ENCODE measurements at places on chromosomes 6 and 20.

DNA sequence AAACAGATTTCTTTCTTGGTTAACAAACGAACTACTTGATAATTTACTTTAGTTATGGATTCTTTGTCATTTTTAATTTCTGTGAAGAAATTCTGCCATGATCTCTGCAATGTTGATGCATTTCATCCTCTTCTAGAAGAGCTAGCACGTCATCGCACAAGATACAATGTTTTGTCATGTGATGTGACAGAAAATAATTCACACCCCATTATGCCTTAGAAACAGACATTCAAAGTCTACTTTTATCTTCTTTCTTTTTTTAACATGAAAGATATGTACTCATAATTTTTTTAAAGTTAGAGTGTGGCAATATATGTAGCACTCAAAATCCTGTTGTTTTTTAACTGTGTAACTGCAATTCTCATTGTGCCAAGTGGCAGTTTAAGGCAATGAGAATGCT, 39.6 kb upstream of the NELFCD start:
- no peak for DNase-seq

DNA sequence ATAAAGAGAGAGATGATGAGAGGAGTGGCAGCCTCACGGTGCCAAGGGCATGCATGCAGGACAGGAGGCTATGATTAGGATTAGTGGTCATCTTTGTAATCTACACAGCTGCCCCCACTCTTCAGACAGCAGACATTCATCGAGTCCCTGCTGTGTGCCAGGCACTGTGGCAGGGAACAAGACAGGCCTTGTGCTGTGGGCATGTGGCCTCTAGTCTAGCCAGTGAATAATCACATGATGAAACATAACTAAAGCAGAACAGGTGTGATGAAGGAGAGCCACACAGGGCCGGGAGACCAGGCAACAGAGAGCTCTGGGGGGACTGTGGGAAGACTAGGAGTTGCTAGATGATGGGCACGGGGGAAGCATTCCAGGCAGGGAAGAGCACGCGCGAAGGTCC, 22.2 kb downstream of the TOX2 start:
- DNase-seq = no peak

DNA sequence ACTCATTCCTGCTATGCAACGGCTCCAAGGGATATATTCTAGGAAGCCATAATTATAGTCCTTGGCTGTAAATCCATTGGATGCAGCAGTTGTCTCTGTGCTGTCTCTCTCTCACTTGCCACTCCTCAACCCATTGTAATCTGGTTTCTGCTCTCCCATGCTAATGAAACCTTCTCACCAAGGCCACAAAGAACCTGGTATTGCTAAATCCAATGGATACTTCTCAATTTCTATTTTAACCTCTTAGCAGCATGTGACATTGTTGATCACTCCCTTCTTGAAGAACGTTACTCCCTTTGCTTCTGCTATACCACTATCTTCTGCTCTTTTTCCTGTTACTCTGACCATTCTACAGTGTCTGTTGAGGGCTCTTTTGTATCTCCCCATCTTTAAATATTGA, 39.8 kb upstream of the GCLC start:
- DNase-seq = no peak

GRCh38 chr20:22404419-22405170, 179.8 kb downstream of the FOXA2 start:
- DNase-seq = no peak

- no peak for DNase-seq
These were observed 1.3 kb downstream of the TRIM26 start for GRCh38 chr6:30211899-30212298.

DNA sequence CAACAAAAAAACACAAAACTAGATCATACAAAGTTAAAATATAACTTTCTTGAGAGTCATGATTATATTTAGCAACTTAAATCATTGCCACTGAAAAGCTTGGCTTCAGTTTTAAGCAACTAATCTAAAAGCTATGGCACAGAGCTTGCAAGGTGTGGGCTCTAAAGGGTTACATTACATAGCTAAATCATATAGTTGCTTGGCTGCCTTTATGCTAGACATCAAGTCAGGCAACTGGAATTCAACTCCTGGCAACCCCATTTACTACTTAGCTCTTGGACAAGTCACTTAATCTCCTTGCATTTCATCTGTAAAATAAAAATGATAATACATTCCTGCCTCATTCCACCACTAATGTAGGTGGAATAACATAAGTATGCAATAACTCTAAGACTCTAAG, 40.9 kb upstream of the GCM1 start:
- DNase-seq = no peak

DNA sequence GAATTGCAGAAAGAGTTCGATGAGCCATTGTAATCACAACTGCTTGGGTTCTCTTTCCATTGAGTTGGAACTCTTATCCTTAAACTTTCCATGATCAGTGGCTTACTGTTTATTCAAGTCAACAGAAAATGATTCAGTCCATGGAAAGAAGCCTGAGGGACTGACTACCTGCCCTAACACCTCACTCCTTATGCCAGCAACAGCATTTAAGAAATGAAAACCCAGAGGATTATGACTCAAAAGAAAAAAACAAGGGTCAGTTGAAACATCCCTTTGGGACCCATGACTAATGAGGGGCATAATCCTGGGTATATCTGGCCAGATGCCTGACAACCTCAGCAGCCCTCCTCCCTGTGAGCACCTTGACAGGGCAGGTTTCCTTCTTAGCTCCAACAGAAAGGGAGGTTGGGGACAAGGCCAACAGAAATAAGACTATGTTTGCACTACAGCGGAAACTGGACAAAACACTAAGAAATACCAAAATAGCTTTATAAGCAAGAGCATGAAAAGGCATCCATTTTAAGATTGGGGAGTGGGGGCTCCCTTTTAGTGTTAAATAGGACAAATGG, 106.7 kb downstream of the MAP3K5 start:
- DNase-seq = no peak

- no peak for DNase-seq
These were observed 104.9 kb downstream of the SLX4IP start for GRCh38 chr20:10539818-10540553.

DNA sequence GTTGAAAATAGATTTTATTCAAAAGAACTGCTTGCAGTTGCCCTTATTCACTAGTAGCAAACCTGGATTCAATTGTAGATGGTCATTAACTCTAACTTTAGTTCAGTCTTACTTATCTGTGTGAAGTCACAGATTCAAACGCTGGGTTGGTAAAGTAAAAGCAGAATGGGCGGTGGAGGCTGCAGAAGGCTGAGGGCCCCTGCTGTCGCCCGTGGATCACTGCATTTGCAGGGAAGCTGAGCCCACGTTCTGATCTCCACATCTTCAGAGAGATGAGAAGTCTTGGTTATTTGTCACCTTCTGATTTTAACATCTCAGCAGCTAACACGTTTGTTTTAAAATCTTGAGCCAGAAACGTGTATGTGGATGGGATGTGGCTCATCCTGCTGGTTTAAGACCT, 75.1 kb downstream of the SNX9 start:
- peak; percentile 45 for DNase-seq

DNA sequence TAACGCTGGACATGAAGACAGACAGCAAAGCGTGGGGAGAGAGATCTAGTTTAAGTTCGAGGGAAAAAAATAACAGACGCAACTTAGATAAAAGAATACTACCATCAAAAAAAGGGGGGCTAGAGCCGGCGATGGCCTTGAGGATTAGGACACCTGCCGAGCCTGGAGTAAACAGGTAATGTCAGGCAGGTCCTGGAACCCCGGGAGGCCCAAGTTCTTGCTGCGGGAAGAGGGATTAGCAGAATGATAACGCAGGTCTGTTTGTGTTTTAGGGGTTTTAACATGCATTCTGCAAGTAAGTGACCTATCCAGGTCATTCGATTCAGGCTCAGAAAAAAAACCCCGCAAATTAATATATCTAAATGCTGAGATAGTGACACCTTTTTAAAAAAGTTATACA, 754 bp upstream of the TMEM170B start:
- DNase-seq = no peak

DNA sequence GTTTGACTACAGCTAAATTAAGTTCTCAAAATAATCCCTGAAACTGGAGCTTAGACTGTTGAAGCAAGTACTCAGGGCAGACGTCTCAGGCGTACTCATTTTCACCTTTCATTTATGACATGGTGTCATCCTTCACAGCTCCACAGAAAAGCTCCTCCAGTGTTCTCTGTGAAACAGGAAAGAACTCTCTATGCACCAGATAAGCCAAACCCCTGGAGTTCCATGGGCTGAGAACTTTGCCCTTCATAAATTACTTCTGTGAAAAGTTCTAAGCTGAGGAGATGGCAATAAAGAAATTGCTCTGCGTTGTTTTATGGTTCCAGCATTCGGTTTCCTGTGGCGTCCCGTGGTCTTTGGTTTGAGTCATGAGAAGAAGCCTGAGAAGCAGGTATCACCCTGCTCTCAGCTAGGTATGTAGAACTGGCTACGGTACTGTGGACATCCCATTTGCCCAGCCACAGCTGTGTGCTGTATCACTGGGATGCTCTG, 20.2 kb upstream of the RREB1 start:
- peak; percentile 19 for DNase-seq

GRCh38 chr20:14696937-14697336, 359.5 kb upstream of the FLRT3 start:
- no peak for DNase-seq

DNA sequence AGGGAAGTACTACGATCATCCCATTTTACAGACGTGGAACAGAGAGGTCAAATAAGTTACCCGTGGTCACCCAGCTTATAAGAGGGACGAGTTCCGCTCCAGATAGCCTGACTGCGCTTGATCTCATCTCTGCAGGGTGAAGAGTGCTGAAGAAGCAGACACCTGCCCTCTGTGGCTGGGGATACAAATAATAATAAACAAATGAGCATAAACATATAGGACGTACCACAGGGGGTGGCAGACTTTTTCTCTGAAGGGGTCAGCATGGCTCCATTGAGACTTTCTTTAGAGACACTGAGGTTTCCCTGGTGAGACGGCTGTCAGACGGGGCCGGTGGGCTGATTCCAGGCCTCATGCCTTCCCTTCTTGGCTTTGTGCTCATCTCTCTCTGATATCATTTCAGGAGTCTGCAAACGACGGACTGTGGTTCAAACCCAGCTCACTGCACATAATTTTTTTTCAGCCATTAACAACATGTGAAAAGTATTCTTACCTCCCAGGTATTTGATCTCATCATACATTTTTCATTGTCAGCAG, 47.1 kb downstream of the IRF4 start:
- no peak for DNase-seq

DNA sequence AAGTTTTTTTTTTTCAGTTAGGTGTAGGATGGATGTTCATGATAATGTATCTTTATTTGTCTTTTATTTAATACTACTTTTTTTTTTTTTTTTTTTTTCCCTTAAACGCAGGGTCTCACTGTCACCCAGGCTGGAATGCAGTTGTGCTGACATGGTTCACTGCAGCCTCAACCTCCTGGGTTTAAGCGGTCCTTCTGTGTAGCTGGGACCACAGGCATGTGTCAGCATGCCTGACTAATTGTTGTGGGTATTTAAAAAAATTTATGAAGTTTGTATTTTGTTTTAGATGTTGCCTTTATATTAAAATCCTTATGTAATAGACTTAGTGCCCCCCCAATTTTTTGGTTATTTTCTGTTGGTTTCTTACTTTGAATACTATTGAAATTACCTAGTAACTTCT, 42.6 kb downstream of the NCOA3 start:
- no peak for DNase-seq

- no peak for DNase-seq
These were observed 290.8 kb downstream of the THBS2 start for GRCh38 chr6:168962886-168963285.

DNA sequence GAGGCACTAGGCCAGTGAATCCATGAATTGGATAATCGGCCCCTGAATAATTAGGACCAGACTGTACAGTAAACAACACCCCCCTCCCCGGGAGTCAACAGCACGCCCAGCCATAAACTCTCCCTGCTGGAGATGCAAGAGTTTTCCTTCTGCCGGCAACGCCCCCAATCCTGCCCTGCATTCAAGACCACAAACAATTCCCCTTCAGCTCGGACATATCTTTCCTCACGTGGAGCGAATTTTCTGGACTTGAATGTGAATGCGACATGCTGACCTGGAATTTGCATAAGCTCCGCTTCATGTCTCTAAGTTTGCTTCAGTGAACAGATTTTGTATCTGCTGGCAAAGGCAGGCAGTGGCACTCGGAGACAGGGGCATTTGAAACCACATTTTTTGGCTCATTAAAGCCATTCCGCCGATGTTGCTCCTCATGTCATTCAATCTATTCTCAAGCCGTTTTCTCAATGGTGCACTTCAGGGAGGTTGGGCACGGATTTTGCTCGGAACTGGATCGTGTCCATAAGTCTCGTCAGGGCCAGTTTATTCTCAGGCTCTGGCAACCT, 38.0 kb upstream of the GMPR start:
- no peak for DNase-seq

DNA sequence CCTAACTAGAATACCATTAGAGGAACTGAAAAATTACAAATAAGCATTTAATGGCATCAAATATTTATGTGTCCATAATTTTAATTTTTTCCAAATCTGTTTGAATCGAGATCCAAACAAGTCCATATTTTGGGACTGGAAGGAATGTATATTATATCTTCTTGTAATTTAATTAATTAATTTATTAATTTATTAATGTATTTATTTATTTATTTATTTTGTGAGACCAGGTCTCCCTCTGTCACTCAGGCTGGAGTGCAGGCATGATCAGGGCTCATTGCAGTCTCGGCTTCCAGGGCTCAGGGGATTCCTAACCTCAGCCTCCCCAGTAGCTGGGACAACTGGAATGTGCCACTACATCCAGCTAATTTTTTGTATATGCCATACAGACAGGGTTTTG, 453.6 kb downstream of the PRKN start:
- DNase-seq = no peak

DNA sequence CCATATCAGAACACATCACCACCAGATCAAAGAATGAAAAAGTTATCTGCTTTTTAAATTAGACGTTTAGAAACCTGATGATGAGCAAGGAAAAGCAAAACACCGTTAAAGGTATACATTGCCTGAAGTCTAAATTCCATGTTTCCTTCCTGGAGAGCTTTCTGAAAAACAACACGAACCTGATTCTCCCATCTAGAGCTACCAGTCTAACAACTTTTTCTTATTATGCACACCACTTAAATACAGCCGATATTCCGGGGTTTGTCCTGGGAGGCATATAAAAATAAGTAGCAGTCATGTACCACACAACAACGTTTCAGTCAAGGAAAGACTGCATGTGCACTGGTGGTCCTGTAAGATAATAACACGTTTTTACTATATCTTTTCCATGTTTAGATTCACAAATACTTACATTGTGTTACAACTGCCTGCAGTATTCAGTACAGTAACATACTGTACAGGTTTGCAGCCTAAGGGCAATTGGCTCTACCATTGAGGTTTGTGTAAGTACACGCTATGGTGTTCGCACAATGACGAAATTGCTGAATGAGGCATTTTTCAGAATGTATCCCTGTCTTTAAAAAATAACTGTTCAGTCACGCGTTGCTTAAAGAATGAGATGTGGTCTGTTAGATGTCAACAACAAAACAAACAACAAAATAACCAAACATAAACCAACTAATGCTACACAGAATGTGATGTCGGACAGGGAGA, 19.1 kb upstream of the LYRM2 start:
- DNase-seq = no peak

- DNase-seq = no peak
These were observed 204.6 kb downstream of the CD83 start for GRCh38 chr6:14321992-14322772.

All from T-cell (primary cell).